ENCODE measurements at places on chromosomes 3 and 15.

DNA sequence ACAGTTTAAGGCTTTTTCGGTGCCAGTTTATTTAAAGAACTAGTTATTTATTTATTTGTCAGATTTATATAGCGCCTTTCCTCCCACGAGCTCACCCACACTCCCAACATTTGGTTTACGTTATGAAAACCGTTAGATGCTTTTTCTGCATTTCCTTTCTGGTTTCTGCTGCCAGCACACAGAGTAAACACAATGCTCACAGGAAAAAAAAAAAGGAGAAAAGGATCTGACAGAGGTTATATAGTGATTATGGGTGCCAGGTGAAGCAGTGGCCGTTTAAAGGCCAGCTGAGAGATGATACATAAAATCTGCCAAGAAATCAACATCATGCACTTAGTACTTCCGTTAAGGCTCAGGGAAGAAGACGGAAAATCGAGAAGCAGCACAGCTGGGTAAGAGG lies 37.9 kb downstream of the ETV5 start:
- no peak for DNase-seq

DNA sequence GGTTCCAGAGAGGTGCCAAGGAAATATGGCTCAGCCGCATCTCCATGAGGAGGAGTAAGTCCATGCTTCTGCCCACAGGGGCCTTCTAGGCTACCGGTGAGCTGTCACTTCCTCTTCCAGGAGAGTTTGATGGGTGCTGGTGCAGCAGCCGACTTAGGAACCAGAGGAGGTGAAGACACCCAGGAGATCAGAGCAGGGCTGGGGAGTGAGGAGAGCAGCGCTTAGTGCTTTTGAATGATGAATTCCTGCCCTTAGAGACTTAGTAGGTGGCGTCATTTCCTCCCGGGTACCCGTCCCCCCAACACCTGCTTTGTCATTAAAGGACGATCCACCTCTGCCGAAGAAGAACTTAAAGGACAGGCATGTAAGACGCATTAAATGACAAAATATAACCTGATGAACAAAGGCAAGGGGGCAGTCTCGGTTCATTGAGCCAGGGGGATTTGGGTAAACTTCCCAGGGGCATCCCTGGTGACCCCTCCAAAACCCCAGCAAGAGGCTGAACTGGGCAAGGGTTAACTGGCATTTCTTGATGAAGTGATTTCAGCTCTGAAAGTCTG lies 67.6 kb downstream of the HES1 start:
- no peak for DNase-seq

DNA sequence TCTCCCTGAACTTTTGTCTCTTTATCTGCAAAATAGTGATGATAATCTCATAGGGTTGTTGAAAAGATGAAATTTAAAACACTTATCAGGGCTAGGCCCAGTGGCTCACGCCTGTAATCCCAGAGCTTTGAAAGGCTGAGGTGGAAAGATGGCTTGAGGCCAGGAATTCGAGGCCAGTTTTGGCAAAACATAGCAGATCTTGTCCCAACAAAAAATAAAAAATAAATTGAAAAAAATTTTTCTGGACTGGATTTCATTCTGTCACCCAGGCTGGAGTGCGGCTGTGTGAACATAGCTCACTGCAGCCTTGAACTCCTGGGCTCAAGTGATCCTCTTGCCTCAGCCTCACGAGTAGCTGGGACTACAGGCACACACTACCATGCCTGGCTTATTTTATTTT lies 29.6 kb downstream of the LMLN start:
- no peak for DNase-seq

GRCh38 chr3:49476563-49476962 lies 6.5 kb downstream of the DAG1 start:
- DNase-seq: no peak

DNA sequence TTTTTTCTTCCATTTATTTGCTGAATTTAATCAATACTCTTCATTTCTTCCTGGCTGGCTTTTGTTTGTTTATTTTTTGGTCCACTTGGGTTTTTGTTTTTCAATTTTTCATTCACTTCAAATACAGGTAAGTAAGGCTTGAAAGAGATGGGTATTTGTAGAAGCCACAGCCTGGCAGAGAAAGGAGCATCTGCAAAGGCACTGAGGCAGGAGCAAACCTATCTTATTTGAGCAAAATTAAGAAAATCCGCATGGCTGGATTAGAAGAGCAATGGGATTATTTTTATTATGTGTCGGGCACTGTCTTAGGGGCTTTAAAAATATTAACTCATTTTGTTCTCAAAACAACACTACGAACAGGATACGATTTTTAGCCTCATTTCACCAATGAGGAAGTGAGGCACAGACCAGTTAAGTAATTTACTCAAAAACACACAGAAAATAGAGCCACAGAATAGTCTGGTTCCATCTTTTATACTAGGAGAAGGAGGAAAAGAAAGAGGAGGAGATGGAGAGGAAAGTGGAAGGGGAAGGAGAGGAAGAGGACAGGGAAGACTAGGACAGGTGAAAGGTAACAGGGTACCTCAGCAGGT lies 35.1 kb upstream of the CCDC80 start:
- no peak for DNase-seq

DNA sequence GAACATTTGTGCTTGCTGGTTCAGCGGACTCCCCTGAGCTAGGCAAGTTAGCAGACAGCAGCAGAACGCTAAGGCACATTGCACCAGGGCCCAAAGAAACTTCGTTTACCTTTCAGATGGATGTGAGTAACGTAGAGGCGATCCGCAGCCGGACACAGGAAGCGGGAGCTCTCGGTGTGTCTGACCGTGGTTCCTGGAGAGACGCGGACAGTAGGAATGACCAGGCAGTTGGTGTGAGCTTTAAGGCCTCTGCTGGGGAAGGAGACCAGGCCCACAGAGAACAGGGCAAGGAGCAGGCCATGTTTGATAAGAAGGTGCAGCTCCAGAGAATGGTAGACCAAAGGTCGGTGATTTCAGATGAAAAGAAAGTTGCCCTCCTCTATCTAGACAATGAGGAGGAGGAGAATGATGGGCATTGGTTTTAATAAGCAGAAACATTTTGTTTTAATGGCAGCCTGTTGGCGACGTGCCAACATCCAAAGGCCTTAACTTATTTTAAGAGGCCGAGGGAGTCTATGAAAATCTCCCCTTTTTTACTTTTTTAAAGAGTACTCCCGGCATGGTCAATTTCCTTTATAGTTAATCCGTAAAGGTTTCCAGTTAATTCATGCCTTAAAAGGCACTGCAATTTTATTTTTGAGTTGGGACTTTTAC lies 27.9 kb downstream of the SYNM start:
- DNase-seq: no peak

- DNase-seq: no peak
Measured at GRCh38 chr3:177777699-177778098, 580.4 kb upstream of the TBL1XR1 start.

DNA sequence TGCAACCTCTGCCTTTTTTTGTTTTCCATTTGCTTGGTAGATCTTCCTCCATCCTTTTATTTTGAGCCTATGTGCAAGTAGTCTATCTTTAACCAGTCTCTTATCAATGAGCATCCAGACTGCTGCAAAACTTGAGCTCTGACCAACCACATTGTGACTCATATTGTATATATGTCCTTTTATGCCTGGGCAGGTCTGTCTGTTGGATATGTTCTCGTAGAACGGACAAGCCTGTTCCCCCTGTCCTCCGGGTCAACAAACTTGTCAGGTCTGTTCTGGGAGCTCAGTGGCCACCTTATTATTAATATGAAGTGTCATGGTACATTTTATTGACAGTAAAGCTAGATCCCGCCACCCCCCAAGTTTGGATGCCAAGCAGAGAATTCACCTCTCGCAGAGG lies 252.9 kb upstream of the ST8SIA2 start:
- no peak for DNase-seq

GRCh38 chr3:120764206-120764605 lies 21.7 kb downstream of the GTF2E1 start:
- DNase-seq: no peak

DNA sequence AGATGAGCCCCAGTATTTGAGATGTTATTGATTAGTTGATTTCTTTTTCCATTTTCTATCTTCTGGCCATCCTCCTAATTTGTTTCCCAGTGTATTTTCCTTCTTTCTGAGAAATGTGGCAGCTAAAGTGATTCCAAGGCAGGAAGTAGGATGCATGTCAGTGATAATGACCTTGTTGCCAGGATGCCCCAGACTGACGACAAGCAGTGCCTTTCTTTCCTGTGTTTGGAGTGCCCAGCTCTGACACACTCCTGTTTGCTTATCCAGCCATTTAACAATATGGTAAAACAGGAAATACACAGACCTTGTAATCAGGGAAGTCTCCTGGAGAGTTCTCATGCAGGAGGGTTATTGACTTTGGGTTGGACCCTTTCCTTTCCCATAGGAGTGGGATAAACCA lies 20.4 kb downstream of the TMOD2 start:
- no peak for DNase-seq

DNA sequence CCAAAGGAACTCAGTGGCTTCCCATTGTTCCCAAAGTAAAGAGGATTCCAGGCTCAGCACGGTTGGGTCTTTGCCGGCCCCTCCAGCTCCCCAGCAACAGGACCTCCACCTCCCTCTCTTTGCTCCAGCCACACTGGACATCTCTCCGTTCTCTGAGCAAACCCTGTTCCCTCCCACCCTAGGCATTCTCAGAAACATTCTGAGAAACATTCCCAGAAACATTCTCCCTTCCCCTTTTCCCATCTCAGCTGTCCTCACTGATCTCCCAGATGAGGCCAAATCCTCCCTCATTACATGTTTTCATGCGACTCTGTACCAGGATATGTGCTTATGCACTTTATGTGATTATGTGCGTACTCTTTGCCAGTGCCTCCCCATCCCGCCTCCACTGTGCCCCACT lies 14.1 kb downstream of the CCDC33 start:
- DNase-seq: no peak

DNA sequence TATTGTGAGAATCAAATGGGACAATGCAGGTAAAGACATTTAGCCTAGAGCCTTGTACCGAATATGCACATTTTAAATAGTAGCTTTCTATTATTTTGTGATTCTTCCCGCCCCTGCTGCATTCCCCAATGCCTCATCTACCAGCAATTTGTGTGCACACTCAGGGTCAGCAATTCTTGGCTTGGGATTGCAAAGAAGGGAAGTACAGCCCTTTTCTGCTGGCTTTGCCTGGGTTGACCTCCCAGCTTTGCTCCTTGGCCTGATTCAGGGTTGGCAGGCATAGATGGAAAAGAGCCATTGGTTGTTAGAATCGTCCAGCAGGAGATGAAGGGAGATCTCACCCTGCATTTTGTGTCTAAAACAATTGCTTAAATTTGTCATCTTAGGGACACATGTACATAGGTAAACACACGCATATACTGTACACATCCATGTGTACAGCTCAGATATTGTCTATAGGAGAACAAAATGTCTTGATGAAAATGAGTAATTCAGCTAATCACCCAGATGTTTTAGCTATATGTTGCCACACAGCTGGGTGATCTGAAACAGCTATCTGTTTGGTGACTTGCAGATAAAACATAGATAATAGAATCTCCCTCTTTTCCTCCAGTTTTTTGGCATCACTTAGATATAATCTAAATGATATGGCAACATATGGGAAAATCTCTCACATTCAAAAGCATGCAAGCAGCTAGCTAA lies 340.9 kb upstream of the TBL1XR1 start:
- no peak for DNase-seq

GRCh38 chr3:152942366-152942765 lies 107.4 kb downstream of the P2RY1 start:
- DNase-seq: no peak

All from activated CD8-positive, alpha-beta memory T cell treated with anti-CD3 and anti-CD28 coated beads for 1 hour (primary cell).